NCI-H2081 (cell line): ENCODE measurements at places on chromosomes 5 and 9.

DNA sequence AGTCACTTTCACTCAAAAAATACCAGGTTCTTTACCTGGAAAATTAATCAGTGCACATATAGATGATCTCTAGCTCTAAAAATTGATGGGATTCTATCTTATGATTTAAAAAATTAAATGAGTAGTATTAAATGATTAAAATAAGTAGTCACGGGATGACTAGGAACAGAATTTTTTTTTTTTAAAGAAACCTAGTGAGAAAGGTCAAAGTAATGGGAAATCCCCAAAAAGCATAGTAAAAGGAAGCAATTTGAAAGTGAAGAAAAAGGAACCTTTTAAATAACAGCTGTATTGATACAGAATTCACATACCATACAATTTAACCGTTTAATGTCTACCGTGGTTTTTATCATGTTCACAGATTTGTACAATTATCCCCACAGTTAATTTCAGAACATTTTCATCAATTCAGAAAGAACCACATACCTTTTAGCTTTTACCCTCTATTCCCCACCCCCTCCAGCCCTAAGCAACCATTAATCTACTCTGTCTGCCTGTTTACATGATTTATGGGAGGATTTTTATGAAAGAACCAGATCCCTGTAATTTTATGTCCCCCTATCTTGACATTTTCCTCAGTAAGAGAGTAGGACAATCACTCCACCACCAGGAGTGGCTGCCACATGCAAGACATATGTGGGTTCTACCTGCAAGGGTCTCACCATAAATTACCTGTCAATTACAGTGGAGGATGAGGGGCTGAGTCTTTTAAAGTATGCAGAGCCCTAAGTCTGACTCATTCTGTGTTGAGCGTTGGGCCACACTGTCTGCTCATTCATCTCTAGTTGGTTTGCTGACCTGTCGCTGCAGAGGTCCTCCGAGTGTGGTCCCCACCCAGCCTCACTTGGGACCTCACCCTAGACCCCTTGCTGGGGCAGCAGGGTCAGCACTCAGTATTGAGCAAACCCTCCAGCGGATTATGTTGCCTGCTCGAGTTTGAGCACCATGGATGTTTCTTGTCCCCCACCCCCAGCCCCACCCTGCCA, 16.0 kb downstream of the ANKRD33B start:
- DNase-seq = no peak

- DNase-seq = no peak
Measured at GRCh38 chr5:43268188-43268820, 44.9 kb downstream of the HMGCS1 start.

- no peak for DNase-seq
Measured at GRCh38 chr9:134290603-134291451, 35.4 kb upstream of the RXRA start.

- no peak for DNase-seq
Measured at GRCh38 chr5:90912476-90912875, 353.9 kb downstream of the ADGRV1 start.

DNA sequence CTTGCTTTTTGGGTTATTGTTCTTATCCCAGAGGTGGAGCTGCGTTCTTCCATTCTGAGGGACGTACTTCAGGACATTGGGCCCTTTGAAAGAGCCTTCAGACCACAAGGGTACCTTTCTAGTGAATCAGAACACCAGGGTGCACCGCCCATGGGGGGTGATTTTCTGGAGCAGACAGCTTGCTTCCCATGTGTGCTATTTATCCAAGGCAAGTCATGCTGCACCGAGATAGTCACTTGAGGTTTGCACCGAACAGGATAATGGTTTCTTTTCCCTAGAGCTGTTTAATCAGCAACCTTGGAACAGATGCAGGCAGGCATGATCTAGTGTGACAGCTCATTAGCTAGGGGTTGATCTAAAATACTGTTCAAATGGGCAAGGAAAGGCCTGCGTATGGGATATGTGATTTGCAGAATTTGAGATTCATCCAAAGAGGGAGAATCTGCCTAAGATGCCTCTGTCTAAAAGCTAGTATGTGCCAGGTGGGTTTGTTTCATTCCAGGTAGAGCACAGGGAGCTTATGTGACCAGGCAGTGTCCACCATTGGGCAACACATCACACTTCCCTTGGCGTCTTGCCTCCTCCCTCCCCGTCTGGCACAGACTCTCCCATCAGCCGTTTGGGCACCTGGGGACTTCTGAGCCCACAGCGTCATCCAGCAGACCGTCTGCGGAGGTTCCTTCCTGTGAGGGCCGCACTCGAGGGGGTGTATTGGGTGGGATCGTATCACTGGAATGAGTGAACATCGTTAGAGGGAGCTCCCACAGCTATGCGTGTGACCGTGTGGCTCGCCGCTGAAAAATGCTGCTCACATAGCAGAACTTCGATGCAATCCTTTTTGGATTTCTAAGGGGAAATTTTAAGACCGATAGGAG, 23.0 kb downstream of the ABL1 start:
- no peak for DNase-seq

GRCh38 chr9:119289740-119290433, 79.3 kb downstream of the BRINP1 start:
- peak; percentile 67 for DNase-seq

GRCh38 chr5:78215972-78216371, 78.5 kb downstream of the AP3B1 start:
- no peak for DNase-seq

DNA sequence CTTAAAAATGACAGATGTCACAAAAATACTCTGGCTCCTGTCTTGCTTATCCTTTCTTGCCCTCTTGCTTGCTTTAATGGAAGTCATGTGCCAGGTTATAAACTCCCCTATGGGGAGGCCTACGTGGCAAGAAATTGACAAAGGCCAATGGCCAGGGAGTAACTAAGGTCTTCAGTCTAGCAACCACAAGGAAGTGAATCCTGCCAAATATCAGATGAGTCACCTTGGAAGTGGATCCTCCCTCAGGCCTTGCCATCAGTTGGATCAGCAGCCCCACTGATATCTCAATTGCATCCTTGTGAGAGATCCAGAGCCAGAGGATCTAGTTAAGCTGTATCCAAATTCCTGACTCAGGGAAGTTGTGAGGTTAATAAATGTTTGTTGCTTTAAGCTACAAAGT, 82.8 kb downstream of the CAAP1 start:
- no peak for DNase-seq

GRCh38 chr9:106532306-106533015, 330.5 kb upstream of the ZNF462 start:
- no peak for DNase-seq

DNA sequence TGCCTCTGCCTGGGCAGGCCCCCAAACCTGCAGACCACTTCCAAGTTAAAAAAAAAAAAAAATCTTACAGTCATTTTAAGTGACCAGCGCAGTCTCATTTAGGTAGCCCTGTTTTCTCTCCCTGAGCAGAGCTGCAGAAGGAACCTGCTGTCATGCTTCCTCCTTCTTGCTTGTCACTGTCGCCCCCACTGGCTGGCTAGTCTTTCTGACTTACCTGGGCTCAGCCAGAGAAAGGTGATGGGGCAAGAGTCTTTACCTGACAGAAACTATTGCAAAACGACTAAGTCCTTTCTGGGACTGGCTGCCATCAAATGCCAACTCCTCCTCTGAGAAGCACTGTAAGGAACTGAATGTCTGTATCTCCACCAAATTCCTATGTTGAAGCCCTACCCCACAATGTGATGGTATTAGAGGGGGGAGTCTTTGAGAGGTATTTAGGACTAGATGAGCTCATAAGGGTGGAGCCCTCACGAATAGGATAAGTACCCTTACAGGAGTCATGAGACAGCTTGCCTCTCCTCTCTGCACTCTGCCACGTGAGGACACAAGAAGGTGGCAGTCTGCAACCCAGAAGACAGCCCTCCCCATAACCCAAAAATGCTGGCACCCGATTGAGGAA, 58.4 kb upstream of the SHC3 start:
- DNase-seq = no peak

GRCh38 chr5:89418407-89419085, 535.6 kb upstream of the MEF2C start:
- no peak for DNase-seq

DNA sequence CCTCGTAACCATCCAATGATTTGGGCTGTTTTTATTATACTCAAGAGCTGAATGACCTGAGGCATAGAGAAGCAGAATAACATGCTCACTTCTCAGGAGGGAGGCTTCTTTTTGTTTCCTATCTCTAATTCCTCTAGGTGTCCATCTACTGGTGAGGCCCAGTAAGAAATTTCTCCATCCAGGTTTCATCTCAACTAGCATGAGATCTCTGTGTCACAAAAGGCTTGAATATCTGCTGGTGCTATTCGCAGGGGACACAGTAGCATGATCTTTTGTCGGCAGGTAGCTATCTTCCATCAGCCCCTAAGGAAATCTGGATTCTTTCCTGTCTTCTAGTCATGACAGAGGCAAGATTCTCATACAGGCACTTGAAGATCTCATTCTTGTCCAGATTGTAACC, 8.9 kb downstream of the IFNE start:
- no peak for DNase-seq

- DNase-seq = no peak
Measured at GRCh38 chr9:130446101-130446861, 1.5 kb downstream of the ASS1 start.

GRCh38 chr9:38361473-38361850, 31.0 kb upstream of the ALDH1B1 start:
- DNase-seq = no peak

DNA sequence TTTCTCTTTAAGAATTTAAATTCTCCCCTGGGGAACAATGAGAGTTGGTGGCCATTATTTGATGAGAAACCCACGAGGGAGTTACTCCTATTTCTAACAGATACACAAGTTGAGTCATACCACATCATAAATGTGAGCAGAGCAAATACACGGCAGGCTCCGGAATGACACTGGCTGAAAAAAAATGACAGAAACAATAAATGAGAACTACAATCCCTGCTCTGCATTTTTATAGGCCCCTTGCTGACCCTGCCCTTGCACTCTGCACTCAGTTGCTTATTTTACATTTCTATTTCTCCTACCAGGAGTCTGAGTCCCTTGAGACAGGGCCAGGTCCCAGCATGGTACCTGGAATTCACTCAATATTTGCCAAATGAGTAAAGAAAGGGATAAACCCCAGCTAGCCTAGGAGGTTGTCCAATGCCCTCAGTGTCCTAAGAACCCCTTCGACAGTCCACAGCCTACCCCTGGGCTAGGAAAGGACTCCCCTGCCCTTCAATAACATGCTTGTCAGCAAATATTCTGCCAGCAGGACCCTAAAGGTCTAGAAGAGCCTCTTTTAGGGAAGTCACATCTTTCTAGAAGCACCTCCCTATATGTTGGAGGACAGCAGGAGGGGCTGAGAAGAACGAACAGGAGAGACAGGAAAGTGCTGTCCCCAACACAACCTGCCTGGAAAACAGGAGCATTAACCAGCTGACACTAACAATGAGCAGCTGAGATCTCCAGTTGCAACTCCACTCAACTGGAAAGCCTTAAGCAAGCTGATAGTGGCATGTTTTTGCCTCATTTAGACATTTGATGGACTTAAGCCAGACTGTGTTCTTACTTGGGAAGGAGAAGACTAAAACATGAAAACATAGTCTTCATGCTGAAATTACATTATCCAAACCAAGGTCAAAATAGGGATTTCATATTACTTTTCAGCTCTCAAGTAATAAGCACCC, 191.2 kb downstream of the ACTL7B start:
- no peak for DNase-seq

DNA sequence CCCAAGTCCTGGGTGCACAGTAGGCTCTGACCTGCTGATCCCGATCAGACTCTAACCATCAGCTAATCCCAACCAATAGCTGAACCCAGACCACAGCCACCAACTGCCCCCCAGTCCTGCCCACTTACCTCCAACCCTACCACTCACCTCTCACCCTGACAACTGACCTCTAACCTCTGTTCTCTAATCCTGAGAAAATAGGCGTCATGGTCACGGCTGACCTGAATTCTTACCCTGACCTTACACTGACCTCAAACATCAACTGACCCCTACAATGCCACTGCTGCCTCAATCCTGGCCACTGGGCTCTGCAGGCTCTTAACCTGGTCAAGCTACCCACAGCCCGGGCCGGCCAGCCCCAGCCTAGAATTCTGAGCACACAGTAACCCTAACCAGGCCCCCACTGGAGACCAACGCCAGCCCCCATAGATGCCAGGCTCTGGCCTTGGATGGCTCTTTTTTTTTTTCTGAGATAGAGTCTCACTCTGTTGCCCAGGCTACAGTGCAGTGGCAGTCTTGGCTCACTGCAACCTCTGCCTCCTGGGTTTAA, 63.8 kb upstream of the ASS1 start:
- DNase-seq = no peak

- no peak for DNase-seq
Measured at GRCh38 chr9:100515578-100516494, 42.9 kb downstream of the TMEFF1 start.

DNA sequence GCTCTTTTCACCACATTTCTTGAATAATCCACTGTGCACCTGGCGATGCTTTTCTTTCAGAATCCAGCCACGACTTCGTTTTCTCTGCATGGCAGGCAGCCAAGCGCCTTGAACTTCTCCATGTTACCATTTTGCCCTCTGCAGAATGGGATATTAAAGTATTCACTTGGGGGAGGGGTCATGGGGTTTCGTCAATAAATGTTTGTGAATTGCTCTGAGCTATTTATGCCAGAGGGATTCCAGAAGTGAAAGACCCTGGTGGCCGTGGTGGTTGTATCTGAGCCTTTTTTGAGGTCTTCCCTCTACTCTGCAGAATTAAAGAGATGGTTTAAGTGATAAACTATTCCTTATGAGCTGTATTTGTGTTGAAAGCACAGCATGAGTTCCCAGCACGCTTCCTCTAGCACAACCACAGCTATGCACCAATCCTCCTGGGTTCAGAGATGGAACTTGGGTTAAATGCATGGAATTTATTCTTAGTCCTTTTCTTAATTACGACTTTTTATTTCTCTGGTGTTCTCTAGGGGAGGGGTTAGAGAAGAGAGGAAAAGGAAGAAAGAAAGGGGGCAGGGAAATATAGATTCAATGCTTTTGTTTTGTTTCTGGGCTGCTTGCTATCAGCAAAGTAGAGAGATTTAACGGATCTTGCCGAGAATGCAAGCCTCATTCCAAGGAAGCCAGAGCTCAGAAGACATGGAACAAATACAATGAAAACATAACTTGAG, 478.2 kb upstream of the TNC start:
- no peak for DNase-seq

DNA sequence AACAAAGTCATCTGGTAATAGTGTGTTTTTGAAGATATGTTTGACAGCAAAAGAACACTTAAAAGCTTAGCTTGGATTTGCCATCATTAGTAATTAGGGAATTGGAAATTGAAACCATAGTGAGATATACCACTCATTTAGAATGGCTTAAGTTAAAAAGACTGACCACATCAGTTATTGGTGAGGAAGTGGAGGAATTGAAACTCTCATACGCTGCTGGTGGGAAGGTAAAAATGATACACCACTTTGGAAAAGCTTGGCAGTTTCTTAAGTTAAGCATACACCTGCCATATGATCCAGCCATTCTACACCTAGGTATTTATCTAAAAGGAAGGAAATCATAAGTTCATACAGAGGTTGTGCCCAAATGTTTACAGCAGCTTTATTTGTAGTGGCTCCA, 213.2 kb downstream of the TRIO start:
- DNase-seq = no peak

DNA sequence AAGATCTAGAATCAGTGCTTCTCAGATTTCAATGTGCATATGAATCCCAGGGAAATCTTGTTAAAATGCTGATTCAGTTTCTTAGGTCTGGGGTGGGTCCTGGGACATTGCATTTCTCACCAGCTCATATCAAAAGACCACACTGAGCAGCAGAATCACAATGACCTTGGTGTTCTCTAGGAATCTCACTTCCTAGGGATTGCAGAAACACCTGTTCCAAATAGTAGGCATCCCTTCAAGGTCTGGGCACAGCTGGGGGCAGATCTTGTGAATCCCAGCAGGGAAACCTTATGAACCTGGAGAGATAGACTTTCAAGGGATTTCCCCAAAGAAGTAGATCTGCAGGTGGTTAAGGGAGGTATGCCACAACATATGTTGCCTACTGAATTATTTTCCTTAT, 8.9 kb upstream of the GARNL3 start:
- DNase-seq = no peak
